ENCODE measurements at places on chromosomes 13 and 19.

DNA sequence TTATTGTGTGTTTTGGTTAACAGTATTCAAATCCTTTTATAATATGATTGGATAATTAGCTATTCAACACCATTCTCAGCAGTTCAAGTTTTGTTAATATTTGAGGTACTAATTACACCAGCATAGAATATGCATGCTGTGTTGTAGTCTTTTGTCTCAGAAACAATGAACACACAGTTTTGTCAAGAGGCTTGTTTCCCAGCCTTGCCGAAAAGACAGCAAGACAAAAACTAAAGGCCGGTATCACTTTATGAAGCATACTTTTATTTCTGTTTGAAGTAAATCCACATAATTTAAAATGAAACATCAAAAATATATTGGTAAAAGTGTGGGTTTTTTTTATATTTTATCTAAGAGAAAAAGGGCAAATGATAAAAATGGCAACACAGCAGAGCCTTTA lies 7.5 kb downstream of the GPR180 start:
- no peak for DNase-seq

- DNase-seq: no peak
These were observed 39.9 kb downstream of the ITGBL1 start for GRCh38 chr13:101492251-101492910.

GRCh38 chr13:73924607-73925006 lies 209.6 kb downstream of the KLF12 start:
- no peak for DNase-seq

DNA sequence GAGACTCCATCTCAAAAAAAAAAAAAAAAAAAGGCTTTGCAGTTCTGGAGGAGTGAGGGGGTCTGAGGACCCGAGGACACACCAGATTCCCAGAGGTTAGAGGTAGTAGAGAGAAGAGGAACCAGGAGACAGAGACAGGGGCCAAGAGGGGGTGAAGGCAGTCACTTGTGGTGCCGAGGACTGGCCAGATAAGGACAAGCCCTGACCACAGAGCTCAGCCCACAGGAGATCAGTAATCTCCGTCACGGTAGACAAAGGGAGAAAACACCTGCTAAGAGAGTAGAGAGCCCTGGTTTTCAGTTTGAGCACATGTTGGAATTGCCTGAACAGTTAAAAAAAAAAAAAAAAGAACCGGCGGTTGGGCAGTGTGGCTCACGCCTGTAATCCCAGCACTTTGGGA lies 1.7 kb upstream of the PRAM1 start:
- DNase-seq: no peak

DNA sequence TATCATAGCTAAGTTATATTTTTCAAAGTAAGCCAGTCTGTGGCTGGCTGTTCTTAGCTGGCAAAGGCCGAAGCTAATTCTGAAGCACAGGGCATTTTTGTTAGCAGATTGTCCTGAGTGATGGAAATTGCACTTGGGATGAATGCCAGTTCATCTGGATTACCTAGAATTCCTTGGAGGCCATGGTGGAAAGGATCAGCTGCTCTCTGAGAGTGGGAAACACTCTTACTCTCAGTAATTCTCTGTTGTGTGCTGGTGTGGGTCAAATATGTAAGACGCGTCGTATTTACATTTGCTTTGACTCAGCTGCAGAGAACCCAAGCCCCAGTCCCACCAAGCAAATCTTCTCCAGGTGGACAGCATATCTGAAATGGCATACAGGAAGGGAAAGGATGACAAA lies 60.7 kb upstream of the C1QTNF9B start:
- DNase-seq: no peak

GRCh38 chr13:25447396-25447795 lies 75.6 kb downstream of the ATP8A2 start:
- DNase-seq: no peak

DNA sequence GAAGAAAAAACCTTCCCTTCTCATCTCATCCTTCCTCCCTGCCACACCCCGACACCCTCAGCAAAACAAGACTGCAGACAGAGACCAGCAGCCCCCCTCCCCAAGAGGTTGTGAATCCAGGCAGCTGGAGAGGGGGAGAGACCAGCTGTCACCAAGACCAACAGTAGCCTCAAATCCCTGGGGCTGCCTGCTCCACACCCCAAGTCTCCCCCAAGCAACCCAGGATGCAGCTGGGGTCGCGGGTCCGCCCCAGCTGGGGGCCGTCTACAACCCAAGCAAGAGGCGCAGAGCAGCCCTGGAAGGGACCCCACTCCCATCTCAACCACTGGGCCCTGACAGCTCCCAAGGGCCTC lies 7.1 kb downstream of the KLF16 start:
- no peak for DNase-seq

All from uterus (tissue), 4 donors.